A375 (cell line): ENCODE measurements at places on chromosomes 11 and 22. TPM values are rescaled to one million over a fixed set of nuclear protein-coding genes. Genes with fewer than 3 reads are reported as not detected.

RELT gene
- total RNA-seq, result 24.3 and 28.3 TPM in 2 replicates

CCDC116 gene
- total RNA-seq, result not detected in 2 replicates

CELSR1 gene
- 8.1 and 9.6 TPM in 2 replicates for total RNA-seq

OR51M1 gene
- not detected in 2 replicates for total RNA-seq

OR2AG1 gene
- total RNA-seq, result not detected in 2 replicates

PATL1 gene
- total RNA-seq, result 13.2 and 14.6 TPM in 2 replicates

PNPLA5 gene
- total RNA-seq, result not detected in 2 replicates
